Lower lobe of right lung (tissue), 2 donors: ENCODE measurements at places on chromosomes 2 and 18.
A peak's percentile ranks its signal among the peaks of the same experiment; 100 is the strongest.

DNA sequence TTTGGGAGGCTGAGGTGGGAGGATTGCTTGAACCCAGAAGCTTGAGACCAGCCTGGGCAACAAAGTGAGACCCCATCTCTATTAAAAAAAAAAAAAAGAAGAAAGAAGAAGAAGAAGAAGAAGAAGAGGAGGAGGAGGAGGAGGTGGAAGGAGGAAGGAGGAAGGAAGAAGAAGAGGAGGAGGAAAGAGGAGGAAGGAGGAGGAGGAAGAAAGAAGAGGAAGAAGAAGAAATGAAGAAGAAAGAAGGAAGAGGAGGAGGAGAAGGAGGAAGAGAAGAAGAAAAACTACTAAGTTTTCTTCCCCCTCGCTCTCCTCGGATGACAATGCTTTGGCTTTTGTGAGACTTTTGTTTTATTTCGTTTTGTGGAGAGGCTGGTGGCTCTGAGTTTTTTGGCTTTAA is 30.1 kb upstream of the EFHD1 start:
- DNase-seq: no peak

DNA sequence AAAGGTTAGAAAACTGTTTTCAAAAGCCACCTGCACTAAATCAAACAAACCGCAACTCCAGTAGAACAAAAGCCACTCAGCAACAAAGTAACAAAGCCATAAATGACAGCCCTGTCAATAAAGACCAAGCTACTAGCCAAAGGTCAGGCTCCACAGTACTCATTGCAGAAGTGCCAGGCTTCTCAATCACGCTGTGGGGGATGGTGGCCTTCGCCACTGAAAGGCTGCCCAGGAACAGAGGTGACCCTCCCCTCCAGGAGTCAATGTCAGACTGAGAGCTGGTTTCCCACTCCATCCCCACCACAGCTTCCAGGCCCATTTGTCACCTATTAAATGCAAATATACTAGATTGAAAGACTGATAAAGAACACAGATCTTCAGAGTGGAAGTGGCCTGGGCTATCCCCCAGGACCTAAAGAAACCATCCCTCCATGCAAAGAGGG is 5.9 kb downstream of the ATP8B1 start:
- DNase-seq: no peak

DNA sequence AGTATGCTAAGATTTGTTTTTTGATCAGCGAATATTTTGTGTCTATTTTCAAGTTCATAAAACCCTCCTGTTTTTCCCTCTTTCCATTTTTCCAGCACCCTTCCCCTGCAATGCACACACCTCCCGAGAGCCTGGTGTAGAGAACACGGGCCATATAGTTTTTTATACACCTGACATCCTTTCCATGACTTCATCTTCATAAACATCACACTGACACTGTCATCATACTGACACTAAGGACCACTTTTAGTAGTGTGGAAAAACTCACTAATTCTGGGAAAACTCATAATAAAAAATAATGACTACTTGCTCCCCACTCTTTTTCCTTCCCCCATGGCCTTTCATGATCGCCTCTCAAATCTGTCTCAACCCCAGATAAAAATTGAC is 70.2 kb downstream of the EPHA4 start:
- no peak for DNase-seq

GRCh38 chr2:50223643-50224042 is 808.3 kb downstream of the NRXN1 start:
- DNase-seq: no peak

DNA sequence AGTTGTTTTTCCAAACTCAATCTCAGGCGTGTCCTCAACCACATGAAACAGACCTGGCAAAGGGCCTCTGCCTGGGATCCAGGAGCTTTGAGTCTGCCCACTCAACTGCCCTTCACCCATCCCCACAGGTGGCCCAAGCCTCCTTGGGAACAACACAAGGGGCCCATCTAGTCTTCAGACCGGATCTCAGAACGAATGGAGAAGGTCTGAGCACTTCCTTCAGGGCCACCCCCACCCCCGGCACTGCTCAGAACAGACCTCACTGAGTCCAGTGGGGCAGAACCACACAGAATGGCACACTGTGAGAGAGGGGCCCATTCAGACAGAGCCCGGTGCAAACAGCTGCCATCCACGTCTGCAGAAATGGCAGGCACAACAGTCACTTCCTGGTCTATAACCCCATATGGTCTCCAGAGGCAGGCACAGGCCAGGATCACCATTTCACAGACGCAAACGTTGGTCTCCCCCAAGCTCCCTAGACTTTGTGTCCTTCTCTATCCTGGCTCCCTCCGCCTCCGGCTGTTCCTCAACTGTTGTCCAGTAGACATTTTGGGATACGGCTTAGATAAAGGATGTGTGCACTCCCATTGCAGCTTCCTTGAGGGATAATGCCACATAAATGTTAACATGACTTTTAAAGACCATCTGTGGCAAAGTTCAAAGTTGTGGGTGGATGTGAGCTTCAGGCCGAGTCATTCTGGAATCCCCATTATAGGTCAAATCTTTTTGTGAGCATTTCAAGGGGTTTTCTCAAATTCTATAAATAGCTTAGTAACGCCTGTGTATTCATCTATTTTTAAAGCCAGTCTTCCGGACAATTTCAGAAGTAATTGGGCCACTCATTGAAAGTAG is 149.7 kb downstream of the SMAD7 start:
- DNase-seq: peak; percentile 20

DNA sequence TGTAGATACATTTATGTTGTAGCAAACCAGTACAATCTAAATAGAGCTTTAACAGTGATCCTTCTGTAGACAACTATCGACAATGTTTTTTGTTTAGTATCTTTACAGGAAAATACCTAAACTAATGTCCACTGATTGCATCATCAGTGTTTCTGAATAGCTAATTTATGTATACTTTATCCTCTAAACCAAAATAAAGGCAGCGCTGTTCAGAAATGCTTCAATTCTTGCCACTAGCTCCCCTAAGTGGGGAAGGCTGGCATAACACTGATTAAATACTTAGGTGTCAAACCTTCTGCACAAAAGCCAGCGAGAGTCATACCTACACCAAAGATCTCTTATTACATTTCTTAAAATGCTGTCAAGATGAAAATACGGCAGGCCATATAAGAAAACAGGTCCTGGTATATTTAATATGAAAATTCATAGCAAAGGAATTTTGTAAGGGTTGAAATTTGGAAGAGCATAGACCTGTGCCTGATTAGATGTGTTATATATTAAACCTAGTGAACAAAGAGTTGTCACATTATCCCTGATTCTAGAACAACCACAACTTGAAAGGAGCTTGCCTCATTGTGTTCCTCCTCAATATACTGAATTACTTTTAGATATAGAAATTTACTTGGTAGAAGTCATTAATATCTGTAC is 1693.4 kb upstream of the SLC39A10 start:
- no peak for DNase-seq

GRCh38 chr2:205685314-205686055 is 3.2 kb downstream of the NRP2 start:
- DNase-seq: peak; percentile 70

GRCh38 chr2:222706616-222707015 is 35.2 kb downstream of the MOGAT1 start:
- no peak for DNase-seq

DNA sequence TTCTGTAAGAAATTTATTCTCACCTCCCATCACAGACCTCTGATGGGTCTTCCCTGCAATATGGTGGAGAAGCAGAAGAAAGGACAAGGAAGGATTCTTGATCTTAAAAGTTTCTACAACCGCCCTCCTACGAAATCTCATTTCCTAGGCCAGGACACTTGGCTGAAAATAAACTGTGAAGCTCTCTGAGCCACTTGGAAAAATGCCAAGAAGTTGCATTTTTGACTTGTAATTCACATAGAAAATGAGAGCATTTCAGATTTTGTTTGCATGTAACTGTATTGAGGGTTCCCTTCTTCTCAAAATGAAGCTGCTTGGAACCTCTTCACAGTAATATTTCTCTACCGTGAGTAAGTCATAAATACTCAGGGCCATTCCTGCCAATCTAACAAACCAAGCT is 458.3 kb upstream of the SLC14A2 start:
- no peak for DNase-seq

DNA sequence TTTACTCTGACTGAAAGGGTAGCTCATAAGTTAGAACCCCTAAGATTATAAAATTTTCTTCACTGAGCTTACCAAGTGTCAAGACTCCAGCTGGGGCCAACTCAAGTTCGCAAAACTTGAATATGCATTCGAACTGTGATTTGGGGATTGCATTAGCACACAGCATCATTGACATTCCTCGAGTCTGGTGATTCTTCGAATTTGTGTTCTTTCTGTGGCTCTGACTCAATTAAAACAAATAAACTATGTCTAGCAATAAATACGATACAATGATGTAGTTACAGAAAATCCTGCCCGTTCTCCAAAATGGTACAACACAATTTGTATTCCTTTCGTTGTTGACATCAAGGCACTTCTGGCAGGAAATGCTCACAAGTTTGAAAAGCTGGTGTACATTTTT is 11.1 kb downstream of the CCL20 start:
- DNase-seq: no peak

DNA sequence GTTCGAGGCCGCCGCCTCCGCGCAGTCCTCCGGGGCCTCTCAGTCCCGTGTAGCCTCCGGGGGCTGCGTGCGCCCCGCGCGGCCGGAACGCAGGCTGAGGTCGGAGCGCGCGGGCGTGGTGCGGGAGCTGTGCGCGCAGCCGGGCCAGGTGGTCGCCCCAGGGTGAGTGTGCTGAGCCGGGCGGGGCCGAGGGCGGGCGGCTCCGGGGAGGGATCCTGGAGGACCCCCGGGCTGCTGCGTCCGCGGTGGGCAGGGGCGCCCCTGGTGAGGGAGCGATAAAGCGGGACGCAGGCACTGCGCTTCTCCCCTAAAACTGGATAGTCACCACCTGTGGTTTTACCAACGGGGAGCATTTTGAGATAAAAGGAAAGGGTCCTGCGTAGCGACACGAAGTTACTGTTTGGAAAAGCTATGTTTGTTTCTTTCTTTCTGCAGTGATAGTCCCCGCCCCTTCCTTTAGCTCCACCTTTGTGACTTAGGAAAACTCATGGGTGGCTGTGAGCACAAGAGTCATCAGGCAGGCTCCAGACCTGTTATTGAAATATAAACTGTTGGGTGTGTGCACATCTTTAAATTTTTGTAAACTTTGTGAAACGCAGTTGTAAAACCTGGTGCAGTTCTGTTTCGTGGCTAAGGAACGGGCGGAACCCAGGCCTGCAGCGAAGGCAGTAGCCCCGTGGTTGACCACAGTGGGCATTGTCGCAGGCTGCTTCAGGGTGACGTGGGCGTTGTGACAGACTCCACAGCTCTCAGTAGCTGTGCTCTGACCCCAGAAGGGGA is 687 bp downstream of the CTDP1 start:
- DNase-seq: peak; percentile 63

GRCh38 chr2:30235008-30235655 is 3.8 kb downstream of the LBH start:
- no peak for DNase-seq

- DNase-seq: no peak
These were observed 337.0 kb downstream of the RAD51AP2 start for GRCh38 chr2:17181051-17181752.

DNA sequence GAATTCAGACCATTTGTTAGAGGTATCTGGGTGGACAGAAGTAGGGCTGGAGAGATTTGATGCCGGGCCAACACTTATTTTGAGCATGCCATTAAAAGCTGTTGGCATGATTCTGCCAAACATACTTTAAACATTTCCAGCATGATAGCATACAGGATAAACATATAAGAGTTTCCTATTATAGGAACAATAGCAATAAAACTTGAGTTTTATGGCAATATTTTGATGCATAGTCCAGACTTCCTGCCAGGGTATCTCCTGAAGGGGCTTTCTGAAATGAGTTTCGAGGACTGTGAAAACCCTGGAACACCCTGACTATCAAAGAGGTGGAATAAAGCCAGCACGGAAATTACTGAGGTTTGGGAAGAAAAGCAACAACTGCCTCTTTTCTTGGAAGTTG is 1398.0 kb upstream of the NXPH2 start:
- no peak for DNase-seq

DNA sequence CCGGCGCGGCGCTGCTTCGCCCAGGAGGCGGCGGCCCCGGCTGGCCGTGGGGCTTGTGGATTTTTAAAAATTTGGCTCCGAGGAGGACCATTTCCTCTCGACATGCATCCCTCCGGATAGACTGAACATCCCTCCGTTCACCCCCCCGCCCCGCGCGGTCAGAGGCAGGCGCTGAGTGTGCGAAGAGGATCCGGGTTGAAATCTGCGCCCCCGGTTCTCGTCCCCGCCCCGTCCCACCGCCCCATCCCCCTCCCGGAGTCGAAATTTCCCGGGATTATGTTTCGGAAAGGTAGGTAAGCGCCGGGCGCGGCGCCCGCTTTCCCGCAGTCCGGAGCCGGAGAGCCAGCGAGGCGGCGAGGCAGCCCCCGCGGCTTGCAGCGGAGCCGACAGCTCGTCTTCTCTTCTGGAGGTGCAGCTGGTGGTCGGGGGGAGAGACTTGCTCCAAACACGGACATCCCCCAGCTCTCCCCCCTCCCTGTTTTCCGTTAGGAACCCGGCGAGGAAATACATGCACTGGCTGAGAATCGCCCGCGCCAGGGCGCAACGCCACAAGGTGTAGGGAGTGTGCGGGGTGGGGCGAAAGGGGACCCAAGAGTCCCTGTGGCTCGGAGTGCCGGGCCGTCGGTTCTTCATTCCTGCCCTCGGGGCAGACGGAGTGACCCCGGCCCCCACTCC is at the start of gene PRKCE:
PRKCE (plus strand) TSS at position 261 of the 675 bp plus-strand sequence.
- peak; percentile 77 for DNase-seq

DNA sequence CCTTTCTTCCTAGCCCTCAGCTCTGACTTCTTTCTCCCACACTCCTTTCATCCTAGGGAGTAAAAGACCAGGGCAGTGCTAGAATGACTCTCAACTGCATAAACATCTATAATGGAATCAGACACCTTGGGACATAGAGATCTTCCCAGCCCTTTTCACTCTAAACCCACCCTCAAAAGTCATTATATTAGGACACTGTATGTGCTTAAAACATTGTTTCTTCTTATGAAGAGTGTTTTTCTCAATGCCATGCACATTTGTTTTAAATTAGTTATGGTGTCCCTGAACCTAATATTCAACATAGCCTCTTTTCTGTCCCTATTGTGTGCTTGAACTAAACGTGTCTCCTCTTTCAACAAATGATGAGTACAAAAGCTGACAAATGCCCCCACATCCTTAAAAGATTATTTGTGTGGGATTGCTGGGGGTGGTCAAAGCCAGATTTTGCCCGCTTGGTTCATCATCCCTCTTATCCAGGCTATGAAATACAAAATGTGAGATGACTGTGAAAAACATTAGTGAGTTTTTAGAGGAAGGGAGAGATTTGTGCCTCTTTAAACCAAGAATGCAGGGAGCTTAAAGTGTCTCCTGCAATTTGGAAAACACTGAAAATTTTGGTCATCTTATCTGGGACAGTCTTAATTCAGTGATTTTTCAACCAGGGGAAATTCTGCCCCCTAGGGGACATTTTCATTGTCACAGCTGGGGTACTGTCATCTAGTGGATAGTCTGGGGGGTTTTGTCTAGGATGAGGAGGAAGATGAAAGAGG is 29.0 kb downstream of the SERPINB5 start:
- DNase-seq: no peak

GRCh38 chr2:144063602-144064001 is 456.3 kb downstream of the ZEB2 start:
- no peak for DNase-seq
